Epithelial cell of alveolus of lung (primary cell): ENCODE measurements at places on chromosomes 2 and 18. TPM values are rescaled to one million over a fixed set of nuclear protein-coding genes. Genes with fewer than 3 reads are reported as not detected.

Gene BMP10
- total RNA-seq: not detected in 2 replicates

Gene KCNS3
- 1.4 and 12.4 TPM in 2 replicates for total RNA-seq

Gene ZNF236
- 4.8 and 19.4 TPM in 2 replicates for total RNA-seq

Gene CRYGD
- not detected in 2 replicates for total RNA-seq

Gene SLC25A52
- total RNA-seq: not detected in 2 replicates

Gene MAP3K19
- not detected in 2 replicates for total RNA-seq

Gene TCF23
- not detected in 2 replicates for total RNA-seq

Gene FZD7
- total RNA-seq: 27.0 and 30.3 TPM in 2 replicates

Gene TBR1
- under 0.01 and 0.32 TPM in 2 replicates for total RNA-seq

Gene DNAJC5G
- total RNA-seq: not detected in 2 replicates

Gene HRH4
- not detected in 2 replicates for total RNA-seq

Gene DES
- under 0.01 and 20.4 TPM in 2 replicates for total RNA-seq

Gene CD8A
- total RNA-seq: not detected in 2 replicates

Gene TMEM163
- 0.13 TPM in 1 of 2 replicates, not detected in the other for total RNA-seq

Gene SCG2
- 4.4 and 11.7 TPM in 2 replicates for total RNA-seq

Gene MYO3B
- total RNA-seq: 0.13 TPM in 1 of 2 replicates, not detected in the other

Gene ARHGAP15
- total RNA-seq: 1.4 and 3.0 TPM in 2 replicates

Gene TLX2
- not detected in 2 replicates for total RNA-seq

Gene FBXO15
- 0.91 TPM in 1 of 2 replicates, not detected in the other for total RNA-seq

Gene STPG4
- total RNA-seq: 1.0 TPM in 1 of 2 replicates, not detected in the other

Gene RAB6C
- under 0.01 TPM in 1 of 2 replicates, not detected in the other for total RNA-seq

Gene LRRC30
- not detected in 2 replicates for total RNA-seq

Gene RFTN2
- 4.5 and 11.9 TPM in 2 replicates for total RNA-seq

Gene PPM1G
- 48.9 and 86.0 TPM in 2 replicates for total RNA-seq

Gene ASPRV1
- total RNA-seq: 0.26 and 3.4 TPM in 2 replicates

Gene SPAG16
- total RNA-seq: 13.2 and 26.5 TPM in 2 replicates

Gene COMMD1
- 26.0 and 59.2 TPM in 2 replicates for total RNA-seq

Gene ANKRD62
- not detected in 2 replicates for total RNA-seq

Gene HNMT
- 36.8 and 39.8 TPM in 2 replicates for total RNA-seq

Gene MALL
- 1.6 and 6.2 TPM in 2 replicates for total RNA-seq

Gene AQP12A
- not detected in 2 replicates for total RNA-seq

Gene FBXO41
- 2.5 and 3.0 TPM in 2 replicates for total RNA-seq

Gene RELCH
- 10.9 and 13.6 TPM in 2 replicates for total RNA-seq

Gene TTLL4
- total RNA-seq: 6.3 and 7.9 TPM in 2 replicates

Gene LDLRAD4
- 0.52 and 0.80 TPM in 2 replicates for total RNA-seq

Gene CLHC1
- total RNA-seq: 2.8 and 10.6 TPM in 2 replicates

Gene STK16
- 14.2 and 20.8 TPM in 2 replicates for total RNA-seq

Gene ZSWIM2
- total RNA-seq: not detected in 2 replicates

Gene UNC80
- total RNA-seq: under 0.01 TPM in 1 of 2 replicates, not detected in the other

Gene E2F6
- total RNA-seq: 10.6 and 11.2 TPM in 2 replicates

Gene REG1A
- total RNA-seq: not detected in 2 replicates

Gene SLC16A14
- 0.39 and 1.2 TPM in 2 replicates for total RNA-seq

Gene ERBB4
- total RNA-seq: under 0.01 TPM in 1 of 2 replicates, not detected in the other

Gene DSG1
- total RNA-seq: not detected in 2 replicates

Gene CASP10
- total RNA-seq: 0.88 and 2.2 TPM in 2 replicates

Gene POTEI
- not detected in 2 replicates for total RNA-seq

Gene DPYSL5
- total RNA-seq: not detected in 2 replicates

Gene CFAP221
- total RNA-seq: not detected in 2 replicates
